ENCODE measurements at places on chromosomes 1 and 21.

DNA sequence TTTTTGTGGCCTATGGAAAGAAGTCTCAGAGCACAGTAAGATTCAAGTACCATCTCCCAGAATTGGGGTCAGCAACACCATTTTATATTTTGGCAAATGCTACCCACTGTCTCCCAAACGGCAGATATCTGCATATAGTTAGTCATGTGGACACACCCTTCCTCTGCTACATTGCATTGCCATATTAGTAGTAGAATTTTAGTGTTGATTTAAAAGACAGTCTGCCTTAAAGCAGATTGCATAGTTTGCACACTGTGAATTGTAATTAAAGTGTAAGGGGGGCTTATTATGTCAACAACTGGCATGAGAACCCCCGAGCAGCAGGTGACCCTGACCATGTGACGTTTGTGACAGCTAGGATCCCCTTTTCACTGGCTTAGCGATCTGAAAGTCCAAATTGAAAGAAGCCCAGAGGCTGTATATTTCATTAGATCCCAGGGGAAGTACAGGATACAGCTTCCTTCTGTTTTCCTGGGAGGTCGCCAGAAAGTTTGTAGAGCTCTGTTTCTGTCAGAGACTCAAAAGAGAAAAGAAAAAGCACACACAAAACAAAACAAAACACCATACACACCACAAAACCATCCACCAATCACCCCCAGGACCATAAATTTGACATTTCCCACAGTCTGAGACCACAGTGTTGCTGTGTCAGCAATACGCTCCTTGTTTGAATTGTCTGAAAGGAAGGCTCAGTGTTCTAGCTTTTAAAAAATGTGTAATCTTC, 172.4 kb downstream of the NFIA start:
- no peaks in the 10 kb centered on the region for H3K4me1 ChIP-seq
- no peaks in the 10 kb centered on the region for H3K27me3 ChIP-seq
- H3K4me3 ChIP-seq: no peak overlapping the region
- DNase-seq: no peak
- H3K27ac ChIP-seq: no peak overlapping the region

DNA sequence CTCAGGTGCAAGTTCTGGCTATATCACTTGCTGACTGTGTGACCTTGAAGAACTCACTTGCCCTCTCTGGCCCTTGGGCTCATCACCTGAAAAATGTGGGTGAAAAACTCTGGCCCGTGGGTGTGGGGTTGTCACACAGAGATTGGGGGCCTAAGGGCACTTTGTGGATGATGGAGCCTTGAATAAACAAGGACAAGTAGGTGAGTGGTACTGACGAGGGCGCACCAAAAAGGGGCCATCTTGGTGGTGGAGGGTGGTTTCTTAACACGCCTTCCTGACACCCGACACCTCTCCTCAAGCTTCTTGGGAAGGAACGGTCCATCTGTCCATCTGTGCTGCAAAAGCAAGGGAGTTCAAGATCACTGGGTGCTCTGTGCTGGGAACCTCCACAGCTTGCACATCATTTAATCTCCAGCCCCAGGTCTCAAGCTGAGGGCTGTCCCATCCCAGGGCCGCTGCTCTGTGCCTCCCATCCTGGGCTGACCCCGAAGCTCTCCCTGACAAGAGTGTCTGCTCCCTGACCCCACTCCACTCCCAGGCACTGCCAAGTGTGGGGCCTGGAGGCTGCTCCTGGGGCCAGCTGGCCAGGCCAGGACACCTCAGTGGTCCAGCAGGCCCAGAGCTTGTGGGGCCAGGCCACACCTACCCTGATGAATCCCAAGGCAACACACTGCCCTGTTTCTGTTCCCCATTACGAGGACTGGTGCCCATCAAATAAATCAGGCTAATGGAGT, 97.3 kb downstream of the GLIS1 start:
- no peak overlapping the region for H3K4me3 ChIP-seq
- H3K27me3 ChIP-seq: 0 out of 2 replicates have a peak, but pooled peaks cover 5% of the 10 kb centered on the region
- DNase-seq: no peak
- H3K36me3 ChIP-seq: no peaks in the 10 kb centered on the region
- H3K4me1 ChIP-seq: peaks cover 6% of the 10 kb centered on the region

- H3K27me3 ChIP-seq: no peaks in the 10 kb centered on the region
- H3K4me3 ChIP-seq: no peak overlapping the region
- H3K27ac ChIP-seq: no peak overlapping the region
- H3K36me3 ChIP-seq: no peaks in the 10 kb centered on the region
- no peak for DNase-seq
These were observed 6.2 kb downstream of the INAVA start for GRCh38 chr1:200900877-200901276.

DNA sequence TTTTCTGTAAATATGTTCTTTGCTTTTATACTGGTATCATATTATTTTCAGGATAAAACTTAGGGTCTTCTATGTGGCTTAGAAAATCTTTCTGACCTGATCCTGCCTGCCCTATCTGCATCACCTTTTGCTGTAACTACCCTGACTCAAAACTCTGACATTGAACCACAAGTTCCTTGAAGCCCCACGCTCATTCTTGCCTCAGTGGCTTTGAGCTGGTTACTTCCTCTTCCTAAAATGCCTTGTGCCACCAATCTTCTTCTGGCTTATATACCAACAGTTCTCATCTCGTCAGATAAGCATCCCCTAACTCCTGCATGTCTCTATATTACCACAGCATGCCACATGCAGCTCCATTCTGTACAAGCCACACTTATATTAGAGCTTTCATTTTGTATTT, 84.5 kb upstream of the LRRC7 start:
- no peak for DNase-seq
- H3K4me3 ChIP-seq: no peak overlapping the region
- H3K4me1 ChIP-seq: no peaks in the 10 kb centered on the region
- H3K27ac ChIP-seq: no peak overlapping the region
- no peaks in the 10 kb centered on the region for H3K36me3 ChIP-seq

GRCh38 chr1:33167650-33168447, 14.0 kb downstream of the TRIM62 start:
- no peak for DNase-seq
- H3K4me3 ChIP-seq: no peak overlapping the region
- peaks cover 11% of the 10 kb centered on the region for H3K4me1 ChIP-seq
- no peaks in the 10 kb centered on the region for H3K27me3 ChIP-seq

DNA sequence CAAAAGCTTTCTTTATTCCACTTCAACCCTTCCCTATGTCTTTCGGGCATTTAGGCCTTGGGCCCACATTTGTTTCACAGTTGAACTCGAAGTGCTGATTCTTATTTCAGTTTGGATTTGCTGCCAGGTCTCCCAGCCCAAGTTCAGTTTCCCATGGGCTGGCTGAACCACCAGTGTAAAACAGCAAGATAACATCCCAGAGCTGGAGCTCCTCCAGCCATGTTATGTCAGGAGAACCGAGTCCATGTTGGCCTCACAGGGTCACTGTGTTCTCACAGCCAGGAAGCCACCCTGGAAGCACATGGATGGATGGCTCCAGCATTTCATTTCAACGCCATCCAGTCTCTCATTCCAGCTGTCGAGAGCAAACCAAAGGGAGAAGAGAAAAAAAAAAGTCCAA, 45.2 kb upstream of the RXRG start:
- no peaks in the 10 kb centered on the region for H3K36me3 ChIP-seq
- no peak overlapping the region for H3K27ac ChIP-seq
- H3K27me3 ChIP-seq: peaks cover 42% of the 10 kb centered on the region
- no peaks in the 10 kb centered on the region for H3K4me1 ChIP-seq
- no peak for DNase-seq

DNA sequence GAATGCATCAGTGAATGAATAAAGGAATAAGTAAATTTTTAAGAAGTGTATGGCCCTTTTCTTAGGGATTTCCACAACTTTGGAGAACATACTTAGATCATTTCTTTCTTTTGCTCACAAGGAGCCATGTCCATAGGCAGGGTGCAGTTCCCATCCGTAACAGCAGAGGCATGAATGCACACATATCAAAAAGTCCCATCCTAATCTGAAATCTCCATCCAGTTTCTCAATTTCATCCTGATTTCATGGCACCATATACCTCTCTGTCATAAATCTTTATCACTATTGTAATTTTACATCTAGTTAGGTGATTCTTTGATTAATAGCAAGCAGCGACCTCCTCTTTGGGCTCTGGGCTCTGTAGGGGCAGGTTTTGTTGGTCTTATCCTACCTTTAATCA, 359.2 kb downstream of the RRAGC start:
- H3K4me1 ChIP-seq: no peaks in the 10 kb centered on the region
- H3K4me3 ChIP-seq: no peak overlapping the region
- peaks cover 64% of the 10 kb centered on the region for H3K27me3 ChIP-seq
- no peak for DNase-seq
- H3K36me3 ChIP-seq: no peaks in the 10 kb centered on the region

GRCh38 chr1:242219298-242219901, 220.5 kb upstream of the MAP1LC3C start:
- no peaks in the 10 kb centered on the region for H3K36me3 ChIP-seq
- peaks cover 20% of the 10 kb centered on the region for H3K27me3 ChIP-seq
- H3K4me3 ChIP-seq: no peak overlapping the region
- no peaks in the 10 kb centered on the region for H3K4me1 ChIP-seq
- H3K27ac ChIP-seq: no peak overlapping the region

- H3K27ac ChIP-seq: no peak overlapping the region
- DNase-seq: no peak
- H3K36me3 ChIP-seq: no peaks in the 10 kb centered on the region
- no peaks in the 10 kb centered on the region for H3K27me3 ChIP-seq
- H3K4me3 ChIP-seq: no peak overlapping the region
These were observed 7.0 kb downstream of the KRTAP10-8 start for GRCh38 chr21:44618909-44619308.

- H3K36me3 ChIP-seq: no peaks in the 10 kb centered on the region
- DNase-seq: no peak
- no peaks in the 10 kb centered on the region for H3K27me3 ChIP-seq
- H3K4me3 ChIP-seq: no peak overlapping the region
These were observed 357.1 kb upstream of the POU3F1 start for GRCh38 chr1:38403667-38404066.

- no peak for DNase-seq
- no peaks in the 10 kb centered on the region for H3K27me3 ChIP-seq
- no peaks in the 10 kb centered on the region for H3K4me1 ChIP-seq
These were observed 102.2 kb downstream of the PHTF1 start for GRCh38 chr1:113657126-113657525.

All from HCT116 (cell line).